ENCODE measurements at places on chromosomes 11 and 22.

DNA sequence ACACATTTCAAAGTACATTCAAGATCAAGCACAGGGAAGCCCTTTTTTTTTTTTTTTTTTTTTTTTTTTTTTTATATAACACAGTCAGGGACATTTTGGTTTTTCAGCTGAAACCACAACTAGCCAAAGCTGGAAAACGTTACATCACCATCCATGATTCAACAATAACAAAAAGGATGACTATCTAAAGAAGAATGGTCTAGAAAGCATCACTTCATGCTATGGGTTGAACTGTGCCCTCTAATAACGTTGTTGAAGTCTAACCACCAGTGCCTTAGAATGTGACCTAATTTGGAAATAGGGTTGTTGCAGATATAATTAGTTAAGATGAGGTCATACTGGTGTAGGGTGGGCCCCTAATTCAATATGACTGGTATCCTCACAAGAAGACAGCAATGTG is 46.6 kb downstream of the MTMR2 start:
- DNase-seq, result no peak

DNA sequence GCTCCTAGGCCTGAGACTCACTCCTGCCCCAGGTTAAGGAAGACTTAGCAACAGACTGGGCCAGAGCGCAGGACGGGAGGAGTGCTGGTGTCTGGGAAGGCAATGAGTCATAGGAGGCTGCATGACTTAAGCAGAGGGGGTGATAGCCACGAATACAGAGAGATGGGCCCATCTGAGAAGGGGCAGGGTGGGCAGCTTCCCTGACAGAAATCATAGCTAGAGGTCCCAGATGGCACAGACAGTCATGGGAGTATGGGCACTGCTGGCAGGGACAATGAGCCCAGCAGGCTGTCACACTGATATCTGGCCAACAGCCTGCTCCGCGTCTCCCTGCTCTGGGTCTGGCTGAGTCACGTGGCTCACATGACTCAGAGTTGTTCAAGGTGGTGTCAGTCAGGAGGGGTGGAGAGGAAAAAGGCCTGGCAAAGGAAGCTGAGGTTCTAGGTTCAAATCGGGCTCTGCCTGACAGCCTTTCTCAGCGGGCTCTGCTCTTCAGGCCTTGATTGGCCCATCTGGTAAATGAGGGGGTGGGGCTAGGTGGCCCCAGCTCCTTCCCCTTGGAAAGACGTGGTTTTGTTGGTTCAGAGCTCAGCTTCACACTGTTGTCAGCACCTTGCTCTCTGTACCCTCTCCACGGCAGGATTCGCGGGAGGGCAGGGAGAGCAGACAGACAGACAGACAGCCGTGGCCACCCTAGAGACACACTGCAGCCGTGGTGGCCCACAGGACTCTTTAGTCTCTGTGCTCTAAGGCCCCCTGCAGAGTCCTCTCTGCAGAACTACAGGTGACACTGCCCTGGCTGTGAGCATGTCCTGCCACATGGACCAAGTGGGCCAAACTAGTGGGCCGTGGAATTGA is 47.8 kb downstream of the DBX1 start:
- DNase-seq, result no peak

DNA sequence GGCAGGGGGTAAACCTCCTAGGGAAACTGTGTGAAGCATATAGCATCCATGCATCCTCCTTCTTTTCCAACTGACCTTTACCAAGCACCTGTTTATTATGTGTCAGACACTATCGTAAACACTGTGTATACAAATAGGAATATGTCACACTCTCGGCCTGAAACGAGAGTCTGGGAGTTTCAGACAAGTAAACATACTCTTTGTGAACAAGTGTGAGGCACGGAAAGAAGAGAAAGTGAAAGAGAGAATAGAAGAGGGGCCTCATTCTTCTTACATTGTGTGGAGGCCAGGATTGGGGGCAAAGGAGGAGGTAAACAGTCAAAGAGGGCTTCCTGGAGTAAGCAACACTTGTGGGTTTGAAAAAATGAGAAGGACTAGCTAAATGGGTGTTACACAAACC is 16.4 kb downstream of the CSNK2A3 start:
- DNase-seq, result no peak

GRCh38 chr11:126899961-126900748 is 100.4 kb downstream of the KIRREL3 start:
- DNase-seq, result no peak

DNA sequence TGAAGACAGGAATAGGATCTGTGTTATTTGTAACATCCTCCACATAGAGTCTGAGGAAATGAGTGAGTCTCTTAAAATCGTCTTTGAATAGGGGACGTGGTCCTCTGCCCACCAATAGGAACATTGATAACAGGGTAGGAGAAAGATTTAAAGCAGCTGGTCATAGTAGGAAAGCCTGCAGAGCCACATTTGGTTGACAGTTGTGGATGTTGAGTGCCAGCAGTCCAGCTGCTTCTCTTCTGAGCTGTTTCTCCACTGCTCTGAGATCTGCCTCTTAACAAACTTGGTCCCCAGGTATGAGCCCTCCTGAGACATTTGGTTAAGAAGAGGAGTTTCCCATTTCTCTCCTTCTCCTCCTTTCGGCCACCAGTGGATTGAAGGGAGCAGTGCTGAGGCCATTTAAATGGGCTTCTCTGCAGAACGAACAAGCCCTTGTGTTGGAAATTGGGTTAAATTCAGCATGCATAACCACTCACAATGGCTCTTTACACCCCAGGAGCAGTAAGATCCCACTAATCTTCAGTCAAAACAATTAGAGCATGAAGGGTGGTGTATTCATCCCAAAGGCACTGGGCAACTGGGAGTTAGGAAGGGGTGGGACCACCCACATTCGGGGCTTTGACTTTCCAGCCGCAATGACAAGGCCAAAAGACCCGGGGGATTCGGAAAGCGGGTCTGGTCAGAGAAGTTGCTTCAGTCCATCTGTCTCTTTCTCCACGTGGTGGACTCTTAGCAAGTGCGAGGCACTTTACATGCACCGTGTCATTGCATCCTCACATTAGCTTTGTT is 32.3 kb downstream of the MIAT start:
- no peak for DNase-seq

- no peak for DNase-seq
Measured at GRCh38 chr22:33796494-33796893, 123.8 kb downstream of the LARGE1 start.

- DNase-seq, result peak; percentile 50
Measured at GRCh38 chr22:44182588-44183286, 2.0 kb downstream of the PARVG start.

GRCh38 chr11:73219396-73220285 is 1.6 kb downstream of the P2RY2 start:
- no peak for DNase-seq

GRCh38 chr22:46090036-46090591 is 60.2 kb upstream of the PPARA start:
- no peak for DNase-seq

DNA sequence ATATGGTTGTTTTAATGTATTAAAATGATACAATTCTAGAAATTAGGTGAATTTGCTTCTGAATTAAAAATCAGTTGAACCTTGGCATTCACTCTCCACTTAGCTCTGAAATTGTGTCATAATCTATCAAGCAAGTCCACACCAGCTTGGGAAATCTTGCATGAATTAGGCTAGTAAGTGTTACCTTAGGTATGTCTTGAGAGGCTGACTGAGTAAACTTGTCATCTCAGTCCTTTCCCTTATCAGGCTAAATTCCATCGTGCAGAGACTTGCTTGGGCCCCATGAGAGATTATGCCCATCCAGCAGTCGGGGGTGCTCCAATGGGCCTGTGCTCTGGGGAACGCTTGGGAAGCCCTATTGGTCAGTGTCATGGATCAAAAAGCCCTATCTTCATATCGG is 33.9 kb upstream of the ST14 start:
- DNase-seq, result no peak

DNA sequence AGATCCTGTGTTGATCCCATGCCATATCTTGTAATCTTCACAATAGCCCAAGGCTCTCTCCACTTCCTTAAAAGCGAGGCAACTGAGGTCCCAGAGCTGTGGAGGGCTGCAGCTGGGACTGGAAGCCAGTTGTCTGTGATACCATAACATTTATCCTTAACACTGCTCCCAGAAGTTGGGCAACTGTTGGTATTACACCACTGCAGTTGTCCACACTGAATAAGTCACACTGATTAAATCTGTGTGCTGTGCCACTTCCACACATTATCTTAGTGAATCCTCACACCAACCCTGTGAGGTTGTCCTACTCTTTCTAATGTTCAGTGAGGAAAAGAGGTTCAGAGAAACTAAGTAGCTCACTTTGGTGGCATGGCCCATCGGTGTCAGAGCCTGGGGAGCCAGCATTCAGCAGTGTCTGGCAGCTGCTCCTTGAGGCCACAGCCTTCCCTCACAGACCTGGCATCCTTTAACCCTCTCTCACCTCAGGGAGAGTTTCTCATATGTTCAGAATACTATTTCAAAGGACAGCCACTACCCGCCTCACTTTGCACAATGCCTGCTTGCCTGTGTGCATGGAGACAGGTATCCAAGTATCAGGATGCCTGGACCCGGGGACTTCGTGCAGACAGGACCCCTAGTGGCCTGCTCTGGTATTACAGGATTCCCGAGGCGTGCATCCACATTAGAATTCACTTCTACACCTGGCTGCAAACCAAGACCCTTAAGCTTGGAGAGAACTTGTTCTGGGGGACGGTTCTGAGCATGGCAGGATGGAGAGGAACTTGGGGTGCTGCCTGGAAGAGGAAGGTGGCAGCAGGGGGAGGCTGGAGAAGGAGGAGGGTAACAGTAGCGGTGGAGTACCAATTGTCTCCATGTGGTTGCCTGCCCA is 221.9 kb upstream of the TBCEL start:
- DNase-seq, result peak; percentile 23

DNA sequence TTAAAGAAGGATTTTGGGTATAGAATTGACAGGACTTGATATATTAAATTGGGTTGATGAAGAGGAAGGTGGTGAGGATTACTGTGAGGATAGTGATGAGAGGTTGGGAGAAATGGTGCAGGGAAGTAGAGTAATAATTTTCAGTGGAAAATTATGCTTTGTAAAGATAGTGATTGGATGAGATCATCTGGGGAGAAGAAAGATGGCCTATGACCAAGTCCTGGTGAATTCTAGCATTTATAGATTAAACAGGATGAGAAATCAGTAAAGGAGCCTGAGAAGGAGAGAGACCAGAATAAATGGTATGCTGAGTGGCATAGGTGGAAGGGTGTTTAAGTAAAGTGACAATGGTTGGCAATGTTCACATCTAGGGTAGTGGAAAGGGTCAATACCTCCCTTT is 15.0 kb downstream of the IPO7 start:
- no peak for DNase-seq

- no peak for DNase-seq
Measured at GRCh38 chr22:40862537-40862936, 624 bp upstream of the DNAJB7 start.

GRCh38 chr22:48473202-48473601 is 1354.5 kb downstream of the BRD1 start:
- DNase-seq, result no peak

GRCh38 chr11:42237701-42238235 is 778.3 kb upstream of the LRRC4C start:
- no peak for DNase-seq

GRCh38 chr11:256952-257737 is 20.4 kb downstream of the PSMD13 start:
- no peak for DNase-seq

GRCh38 chr11:67023957-67024353 is 1.0 kb downstream of the SYT12 start:
- no peak for DNase-seq

DNA sequence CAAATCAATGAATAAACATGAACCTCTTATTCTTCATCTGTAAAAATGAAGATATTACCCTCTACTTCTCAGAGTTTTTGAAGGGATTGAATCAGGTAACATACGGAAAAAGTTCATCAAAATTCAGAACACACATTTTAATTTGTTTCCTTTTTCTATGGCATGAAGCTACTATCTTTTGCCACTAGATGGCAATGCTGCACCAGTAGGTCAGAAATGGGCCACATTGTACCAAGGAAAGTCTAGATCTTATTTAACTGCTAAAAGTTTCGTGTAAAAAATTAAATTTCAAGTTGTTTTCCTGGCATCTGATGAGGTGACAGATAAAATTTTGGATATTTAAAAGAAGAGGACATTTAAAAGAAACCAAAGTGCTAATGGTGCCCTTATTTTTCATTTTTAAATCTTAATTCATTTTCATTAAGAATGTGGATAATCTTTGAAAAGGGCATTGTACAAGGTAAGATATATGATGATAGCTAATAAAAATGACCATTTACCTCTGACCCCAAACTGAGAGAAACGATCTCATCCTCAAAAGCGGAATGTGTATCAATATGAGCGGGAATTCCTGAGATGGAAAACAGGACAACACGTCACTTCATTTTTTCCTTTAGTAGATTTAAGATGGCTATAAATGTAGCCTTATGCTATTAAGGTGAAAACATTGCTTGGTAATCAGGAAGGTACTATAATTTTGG is 16.1 kb downstream of the ALKBH8 start:
- no peak for DNase-seq

- DNase-seq, result no peak
Measured at GRCh38 chr11:10631761-10632160, 61.8 kb downstream of the IRAG1 start.

GRCh38 chr11:122339436-122340060 is 223.5 kb upstream of the BLID start:
- DNase-seq, result no peak

DNA sequence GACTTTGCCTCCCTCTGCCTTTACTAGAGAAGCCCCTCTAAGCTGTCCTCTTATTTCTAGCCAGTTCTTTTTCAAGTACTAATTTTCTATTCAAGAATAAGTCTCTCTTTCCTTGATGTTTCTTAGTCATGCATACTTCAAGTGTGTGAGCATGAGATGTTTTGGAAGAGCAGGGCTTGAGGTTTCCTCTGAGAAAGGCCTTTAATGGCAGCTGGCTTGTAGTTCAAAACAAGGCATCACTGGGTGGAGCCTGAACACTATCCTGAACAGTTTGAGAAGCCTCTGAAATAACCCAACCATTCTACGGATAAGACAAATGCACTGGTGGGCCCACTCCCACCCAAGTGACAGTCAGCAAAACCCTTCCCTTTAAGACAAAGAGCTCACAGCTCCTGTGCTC is 37.6 kb downstream of the CLDN25 start:
- no peak for DNase-seq

GRCh38 chr11:6614446-6614845 is 2.4 kb upstream of the TAF10 start:
- DNase-seq, result no peak

- no peak for DNase-seq
Measured at GRCh38 chr22:45265535-45265934, 19.2 kb upstream of the UPK3A start.

DNA sequence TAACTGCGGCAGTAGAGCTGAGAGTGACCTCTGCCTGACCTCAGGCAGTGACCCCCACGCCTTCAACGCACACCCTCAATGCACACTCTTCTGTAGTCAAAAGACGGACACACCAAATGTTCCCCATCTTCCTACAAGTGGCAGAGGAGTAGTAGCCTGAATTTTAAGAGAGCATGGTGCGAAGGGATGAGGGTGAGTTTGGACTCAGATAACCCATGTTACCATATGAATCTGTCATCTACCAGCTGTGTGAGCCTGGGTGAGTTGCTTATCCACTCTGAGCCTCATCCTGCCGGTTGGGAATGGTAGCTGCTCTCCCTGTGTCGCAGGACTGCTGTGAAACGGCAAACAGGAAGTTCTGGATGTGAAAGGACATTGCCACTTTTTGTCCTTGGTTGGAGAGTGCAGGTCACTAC is 20.6 kb upstream of the ROBO3 start:
- no peak for DNase-seq
